Non-pigmented ciliary epithelial cell (primary cell): ENCODE measurements at places on chromosomes 3 and 15.
A peak's percentile ranks its signal among the peaks of the same experiment; 100 is the strongest.

DNA sequence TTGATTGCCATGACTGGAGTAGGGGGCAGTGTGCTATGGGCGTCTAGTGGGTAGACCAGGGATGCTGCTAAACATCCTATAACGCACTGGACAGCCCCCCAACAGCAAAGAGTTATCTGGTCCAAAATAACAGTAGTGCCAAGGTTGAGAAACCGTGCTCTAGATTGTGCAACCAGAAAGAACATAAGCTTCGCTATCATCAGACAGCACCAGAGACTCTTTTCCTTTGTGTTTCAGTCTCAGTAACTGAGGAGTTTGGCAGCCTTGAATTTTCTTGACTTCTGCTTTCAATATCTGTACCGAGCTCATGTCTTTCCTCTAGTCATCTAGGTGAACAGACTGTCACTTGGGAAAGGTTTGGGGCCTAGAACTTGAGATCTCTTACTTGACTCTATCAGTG is 8.8 kb downstream of the ARID3B start:
- no peak for DNase-seq

GRCh38 chr3:19173945-19174344 is 25.6 kb downstream of the KCNH8 start:
- DNase-seq: no peak

DNA sequence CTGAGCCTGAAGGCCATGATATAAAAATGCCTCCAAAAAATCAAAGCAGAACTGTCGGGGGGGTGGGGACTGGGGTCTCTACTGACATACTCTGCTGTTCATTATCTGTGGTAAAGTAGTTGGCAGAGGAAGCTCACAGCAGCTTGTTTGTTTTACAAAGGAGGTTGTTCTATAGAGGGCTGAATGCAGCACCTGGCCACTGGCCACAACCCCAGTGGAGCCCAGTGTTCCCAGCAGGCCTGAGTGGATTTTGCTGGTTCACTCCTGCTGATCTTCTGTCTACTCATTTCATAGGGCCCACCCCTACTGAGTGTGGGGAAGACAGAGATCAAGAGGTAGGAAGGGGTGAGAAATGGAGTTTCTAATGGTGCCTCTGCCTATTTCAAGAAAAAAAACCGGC is 125.5 kb downstream of the DIPK2A start:
- DNase-seq: no peak

- no peak for DNase-seq
Observed at GRCh38 chr3:84275532-84275931, 683.3 kb upstream of the CADM2 start.

DNA sequence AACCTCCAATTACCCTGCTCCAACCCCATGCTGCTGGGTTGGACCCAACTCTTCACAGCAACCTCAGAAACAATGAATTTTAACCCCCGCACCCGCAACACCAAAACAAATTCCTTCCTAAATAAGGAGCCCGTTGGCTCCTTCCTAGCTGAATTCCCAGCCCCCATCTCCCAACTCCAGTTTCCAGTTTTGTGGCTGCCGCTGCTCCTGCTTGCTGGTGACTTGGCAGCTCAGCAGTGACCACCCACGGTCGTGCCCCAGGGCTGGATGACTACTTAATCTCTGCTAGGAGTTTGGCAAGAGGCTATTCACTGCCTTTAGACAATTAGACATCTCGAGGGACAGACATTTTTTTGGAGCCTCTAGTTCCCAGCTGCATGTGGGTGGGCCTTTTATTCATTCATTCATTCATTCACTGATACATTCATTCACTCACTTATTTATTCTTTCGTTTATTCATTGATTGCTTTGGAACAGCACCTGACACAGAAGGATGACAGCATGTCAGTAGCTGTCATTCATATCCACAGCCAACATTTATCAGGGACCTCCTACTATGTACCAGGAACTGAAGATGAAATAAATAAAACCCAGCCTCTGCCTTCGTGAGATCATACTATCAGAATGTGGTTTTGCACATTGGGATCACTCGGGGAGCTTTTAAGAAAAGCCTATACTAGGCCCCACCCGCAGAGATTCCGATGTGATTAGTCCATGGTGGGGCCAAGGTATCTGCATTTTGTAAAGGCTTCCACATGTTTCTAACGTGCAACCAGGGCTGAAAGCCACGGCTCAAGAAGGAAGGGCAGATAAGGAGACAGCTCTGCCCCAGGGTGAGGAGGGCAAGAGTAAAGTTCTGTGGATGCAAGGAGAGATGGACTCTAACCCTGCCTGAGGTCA is 256.5 kb downstream of the SHQ1 start:
- no peak for DNase-seq

GRCh38 chr3:43921056-43921648 is 230.4 kb downstream of the ABHD5 start:
- no peak for DNase-seq

GRCh38 chr15:91873138-91873536 is 19.6 kb downstream of the SLCO3A1 start:
- no peak for DNase-seq

DNA sequence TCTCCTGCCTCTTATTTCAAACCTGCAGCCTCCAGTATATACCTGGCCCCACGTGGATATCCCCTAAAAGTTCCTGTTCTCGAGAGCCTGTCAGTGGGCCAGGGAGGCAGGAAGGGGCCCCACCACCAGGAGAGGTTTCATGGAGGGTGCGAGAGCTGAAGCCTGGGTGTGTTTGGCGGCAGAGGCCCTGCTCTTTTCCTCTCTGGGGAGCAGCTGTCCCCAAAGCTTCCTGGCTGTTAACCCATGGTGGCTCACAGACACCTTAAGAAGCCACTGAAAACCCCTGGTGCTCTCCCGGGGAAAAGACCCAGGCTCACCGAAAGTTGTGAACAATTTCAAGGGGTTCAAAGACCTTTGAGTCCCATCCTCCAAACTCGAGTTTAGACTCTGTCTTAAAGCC is 1.1 kb downstream of the PRRT3 start:
- no peak for DNase-seq

DNA sequence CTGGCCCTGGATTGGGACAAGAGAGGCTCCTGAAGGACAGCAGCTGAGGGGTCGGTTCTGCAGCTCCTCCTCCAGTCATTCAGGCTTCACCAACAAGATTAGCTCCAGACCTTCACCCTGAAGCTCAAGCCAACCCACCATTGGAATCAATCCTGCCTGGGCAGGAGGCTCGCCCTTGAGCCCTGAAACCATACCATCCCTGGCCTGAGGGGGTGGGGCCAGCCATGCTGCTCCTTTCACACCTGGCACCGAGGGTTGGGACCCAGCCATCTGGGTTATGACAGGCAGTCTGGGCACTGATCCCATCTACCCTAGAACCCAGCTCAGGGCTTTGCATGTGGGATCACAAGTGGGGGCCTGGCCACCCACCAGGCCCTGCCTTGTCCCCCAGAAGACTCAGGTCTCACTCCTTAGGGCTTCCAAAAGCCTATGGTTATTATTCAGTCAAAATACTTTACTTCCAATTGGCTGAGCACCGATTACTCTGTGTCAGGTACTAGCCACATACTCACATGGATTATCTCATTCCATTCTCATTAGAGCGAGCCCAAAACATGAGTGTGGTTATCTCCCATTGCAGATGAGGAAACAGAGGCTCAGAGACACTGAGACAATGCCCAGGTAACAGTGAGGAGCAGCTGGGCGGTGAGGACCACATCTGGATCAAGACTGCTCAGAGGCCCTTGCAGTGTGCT is 3.1 kb downstream of the ABHD14B start:
- no peak for DNase-seq

- DNase-seq: no peak
Observed at GRCh38 chr15:41584636-41585126, 25.7 kb downstream of the TYRO3 start.

- DNase-seq: no peak
Observed at GRCh38 chr3:5004319-5005152, 25.3 kb downstream of the BHLHE40 start.

DNA sequence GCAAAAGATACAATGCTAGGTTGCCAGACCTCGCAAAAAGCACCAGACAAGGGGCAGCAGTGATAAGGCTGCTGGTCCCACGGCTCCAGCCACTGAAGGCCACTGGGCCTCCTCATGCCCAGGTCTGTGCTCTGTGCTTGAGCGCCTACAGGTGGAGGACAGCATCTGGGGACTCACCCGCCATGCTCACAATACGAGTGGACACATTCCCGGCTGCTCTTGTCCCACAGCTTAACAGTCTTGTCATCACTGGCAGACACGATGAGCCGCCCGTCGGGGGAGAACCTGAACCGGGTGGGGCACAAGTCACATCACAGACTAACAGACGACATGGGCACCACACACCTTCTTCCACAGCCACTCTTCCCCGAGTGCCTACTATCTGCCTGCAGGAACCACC is 7.4 kb downstream of the POC1A start:
- no peak for DNase-seq

DNA sequence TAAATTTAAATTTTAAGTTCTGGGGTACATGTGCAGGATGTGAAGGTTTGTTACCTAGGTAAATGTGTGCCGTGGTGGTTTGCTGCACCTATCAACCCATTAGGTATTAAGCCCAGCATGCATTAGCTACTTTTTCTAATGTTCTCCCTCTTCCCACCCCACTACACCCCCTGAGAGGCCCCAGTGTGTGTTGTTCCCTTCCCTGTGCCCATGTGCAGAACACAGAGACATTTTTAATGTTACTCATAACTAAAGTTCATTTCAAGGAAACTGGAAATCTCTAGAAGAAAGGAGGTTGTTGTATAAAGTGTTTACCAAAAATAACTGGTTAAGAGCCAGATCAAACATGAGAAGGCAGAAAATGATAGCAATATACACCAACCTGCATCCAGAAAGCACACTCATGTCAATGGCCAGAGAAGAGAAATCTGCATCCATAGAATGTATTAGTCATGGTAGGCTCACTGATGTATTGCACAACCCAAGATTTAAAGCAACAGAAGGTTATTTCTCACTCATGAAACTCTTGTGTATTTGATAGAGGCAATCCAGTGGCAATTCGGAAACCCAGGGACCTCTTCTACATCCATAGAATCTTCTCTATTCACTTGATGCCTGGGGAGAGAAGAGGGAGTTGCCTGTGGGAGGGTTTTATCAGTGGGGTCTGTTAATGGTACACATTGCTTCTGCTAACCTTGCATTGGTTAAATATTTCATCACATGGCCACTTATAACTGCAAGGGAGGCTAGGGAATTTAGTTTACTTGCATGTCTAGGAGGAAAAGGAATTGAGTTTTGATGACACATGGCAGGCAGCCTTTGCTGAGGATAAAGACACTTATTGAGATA is 321.9 kb upstream of the RASGRP1 start:
- DNase-seq: no peak

GRCh38 chr15:60416484-60416883 is 18.7 kb upstream of the ANXA2 start:
- DNase-seq: no peak

DNA sequence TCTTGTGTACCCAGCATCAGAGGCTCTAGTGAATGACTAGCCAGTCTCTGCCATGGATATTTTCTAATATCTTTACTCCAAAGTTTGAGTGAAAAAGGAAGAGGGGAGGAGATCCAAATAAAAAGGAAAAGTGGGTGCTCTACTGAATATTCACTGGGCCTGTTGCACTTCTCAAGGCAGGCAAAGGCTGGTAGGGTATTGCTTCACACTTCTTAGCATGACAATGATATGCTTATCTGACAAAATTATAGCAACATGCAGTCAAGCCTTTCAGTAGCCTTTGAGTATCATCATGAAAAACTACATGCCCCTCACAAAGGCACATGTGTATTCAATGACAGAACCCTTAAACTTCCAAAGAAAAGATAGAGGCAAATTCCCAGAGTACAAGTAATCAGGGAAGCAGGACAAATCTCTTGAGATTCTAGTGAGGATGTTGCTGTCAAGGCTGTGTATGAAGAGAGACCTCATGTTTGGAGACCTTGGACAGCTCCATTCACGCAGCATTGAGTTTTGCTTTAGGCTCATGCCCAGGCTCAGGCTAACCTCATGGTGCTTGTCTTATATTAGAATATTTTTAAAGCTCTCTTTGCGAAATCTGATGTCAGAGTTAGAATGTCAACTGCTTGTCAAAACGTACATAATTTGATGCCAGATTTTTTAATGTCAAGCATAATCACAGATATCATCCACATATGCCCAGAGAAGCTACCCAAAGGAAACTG is 506.9 kb downstream of the OCA2 start:
- peak; percentile 1 for DNase-seq

DNA sequence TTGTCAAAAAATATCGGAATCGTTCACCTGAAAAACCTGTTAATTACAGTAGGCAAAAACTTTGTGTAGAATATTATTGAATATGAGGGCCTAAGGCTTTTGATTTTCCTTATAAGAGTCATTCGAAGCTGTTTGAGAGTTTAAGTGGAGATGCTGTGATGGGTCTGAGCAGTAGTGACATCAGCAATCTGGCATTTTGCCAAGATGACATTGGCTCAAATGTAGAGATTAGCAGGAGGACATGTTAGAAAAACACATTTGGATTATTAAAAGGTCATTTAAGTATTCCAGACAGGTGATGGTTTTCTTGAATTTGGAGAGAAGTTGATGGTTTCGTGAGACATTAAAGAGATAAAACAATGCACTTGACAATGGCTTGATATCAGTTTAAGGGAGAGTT is 12.9 kb downstream of the OR5AC2 start:
- no peak for DNase-seq
